ENCODE measurements at places on chromosomes 13 and 19.

DNA sequence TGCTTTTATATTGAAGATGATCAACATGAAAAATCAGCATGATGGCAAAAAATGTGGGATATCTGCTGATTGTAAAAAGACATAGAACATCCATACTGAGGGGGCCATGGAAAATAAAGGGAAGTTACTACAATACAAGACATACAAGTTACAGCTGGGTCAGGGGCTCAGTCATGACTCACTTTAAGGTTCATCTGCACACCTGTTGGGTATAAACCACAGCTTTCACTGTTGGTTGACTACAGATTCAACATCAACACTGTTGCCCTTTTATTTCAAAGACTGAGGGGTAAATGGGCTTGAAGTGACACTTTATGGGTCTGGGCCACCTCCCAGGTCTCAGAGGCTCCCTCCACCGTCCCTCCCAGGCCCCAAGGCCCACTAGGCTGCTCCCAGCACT, 98.1 kb upstream of the IRS2 start:
- no peak for DNase-seq

DNA sequence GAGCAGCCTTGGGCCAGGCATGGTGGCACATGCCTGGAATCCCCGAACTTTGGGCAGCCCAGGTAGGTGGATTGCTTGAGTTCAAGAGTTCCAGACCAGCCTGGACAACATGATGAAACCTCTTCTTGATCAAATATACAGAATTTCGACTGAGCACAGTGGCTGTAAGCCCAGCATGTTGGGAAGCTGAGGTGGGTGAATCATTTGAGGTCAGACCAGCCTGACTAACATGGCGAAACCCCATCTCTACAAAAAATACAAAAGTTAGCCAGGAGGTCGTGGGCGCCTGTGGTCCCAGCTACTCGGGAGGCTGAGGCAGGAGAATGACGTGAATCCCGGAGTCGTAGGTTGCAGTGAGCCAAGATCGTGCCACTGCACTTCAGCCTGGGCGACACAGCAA, 8.0 kb upstream of the NLRP7 start:
- DNase-seq: no peak

DNA sequence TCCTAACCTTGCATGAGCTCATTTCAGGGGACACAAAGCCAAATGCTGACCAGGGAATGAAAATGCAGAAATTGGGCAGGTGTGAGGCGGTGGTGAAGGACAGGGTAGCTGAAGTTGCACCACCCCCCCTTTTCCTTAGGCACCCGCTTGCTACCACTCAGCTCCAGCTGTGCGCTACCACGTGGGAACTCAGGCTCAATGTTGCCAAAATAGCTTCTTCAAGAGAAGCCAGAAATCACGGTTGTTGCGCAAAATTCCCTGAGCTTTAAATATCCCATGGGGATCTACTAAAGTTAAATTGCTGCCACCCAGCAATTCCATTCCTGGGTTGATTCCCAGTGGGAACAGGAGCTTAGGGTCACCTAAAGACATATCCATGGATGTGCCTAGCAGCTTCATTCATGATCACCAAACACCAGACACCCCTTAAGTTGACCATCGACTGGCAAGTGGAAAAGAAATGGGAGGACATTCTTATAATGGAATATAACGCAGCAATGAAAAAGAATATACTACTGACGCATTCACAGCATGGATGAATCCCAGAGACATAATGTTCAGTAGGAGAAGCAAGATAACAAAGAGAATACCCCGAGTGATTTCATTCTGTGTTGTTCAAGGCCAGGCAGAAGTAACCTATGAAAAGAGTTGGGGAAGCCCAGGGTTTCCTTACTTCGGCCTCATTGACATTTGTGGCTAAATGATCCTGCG, 12.8 kb upstream of the ADGRL1 start:
- DNase-seq: no peak

DNA sequence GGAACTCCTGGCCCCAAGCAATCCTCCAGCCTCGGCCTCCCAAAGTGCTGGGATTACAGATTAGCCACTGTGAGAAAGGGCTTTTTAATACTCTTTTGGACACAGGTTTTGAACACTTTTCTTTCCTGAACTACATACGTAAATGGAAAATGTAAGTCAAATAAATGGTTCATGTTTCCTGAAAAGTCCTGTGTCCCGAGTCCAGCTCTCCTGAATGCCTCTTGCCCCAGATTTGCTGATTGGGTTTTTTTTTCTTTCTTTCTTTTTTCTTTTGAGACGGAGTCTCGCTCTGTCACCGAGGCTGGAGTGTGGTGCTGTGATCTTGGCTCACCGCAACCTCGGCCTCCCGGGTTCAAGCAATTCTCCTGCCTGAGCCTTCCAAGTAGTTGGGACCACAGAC, 24.5 kb downstream of the PTPRS start:
- no peak for DNase-seq

DNA sequence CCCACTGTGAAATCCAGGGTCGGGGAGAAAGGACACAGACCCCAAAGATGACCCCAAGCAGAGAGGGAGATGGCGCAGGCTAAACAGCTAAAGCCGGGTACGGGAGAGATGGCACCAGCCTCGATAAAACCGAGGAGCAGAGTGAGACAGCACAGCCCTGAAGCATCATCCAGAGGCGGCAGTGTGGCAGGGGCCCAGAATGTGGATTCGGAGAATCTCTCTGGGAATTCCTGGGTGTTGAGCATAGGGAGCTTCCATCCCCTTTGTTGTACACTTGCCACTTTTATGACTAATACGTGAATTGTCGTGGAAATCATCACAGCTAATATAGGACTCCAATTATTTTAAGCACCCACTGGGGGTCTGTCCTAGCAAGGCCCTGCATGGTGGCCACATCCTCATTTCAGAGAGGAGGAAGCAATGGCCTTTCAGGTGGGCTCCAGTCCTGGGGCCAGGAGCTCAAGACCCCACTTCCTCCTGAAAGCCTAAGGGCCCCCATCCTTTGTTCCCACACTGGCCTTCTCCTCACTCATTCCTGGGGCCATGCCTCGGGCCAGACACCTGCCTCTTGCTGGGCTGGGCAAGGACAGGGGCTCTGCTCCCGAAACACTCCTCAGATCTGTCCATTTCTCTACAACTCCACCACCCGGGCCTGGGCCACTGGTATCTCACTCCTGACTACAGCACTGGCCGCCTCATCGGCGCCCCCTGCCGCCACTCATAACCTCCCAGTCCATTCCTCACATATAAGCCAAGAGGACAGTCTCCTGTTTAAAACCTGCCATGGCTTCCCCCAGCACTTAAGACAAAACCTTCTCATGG, 29.3 kb upstream of the ATP1A3 start:
- DNase-seq: peak; percentile 78

- DNase-seq: no peak
Measured at GRCh38 chr13:66845393-66845792, 384.7 kb downstream of the PCDH9 start.

DNA sequence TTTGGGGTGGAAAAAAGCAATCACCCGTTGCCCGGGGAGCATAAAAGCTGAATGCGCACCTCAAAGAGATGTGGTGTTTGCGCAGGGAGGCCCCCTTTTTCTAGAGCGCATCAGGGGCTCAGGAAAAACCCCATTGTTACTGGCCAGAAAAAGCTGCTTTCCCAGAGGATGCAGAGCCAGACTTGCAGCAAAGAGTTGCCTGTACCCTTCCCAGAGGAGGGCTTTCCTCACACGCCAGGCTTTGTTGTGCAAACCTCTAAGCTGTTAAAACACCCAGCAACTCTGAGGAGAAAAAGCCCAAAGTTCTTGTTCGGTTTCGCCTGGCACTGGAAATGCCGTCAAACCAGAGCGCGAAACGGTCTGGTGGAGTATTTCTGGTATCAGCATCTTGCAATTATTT, 29.3 kb downstream of the GSX1 start:
- DNase-seq: peak; percentile 86

DNA sequence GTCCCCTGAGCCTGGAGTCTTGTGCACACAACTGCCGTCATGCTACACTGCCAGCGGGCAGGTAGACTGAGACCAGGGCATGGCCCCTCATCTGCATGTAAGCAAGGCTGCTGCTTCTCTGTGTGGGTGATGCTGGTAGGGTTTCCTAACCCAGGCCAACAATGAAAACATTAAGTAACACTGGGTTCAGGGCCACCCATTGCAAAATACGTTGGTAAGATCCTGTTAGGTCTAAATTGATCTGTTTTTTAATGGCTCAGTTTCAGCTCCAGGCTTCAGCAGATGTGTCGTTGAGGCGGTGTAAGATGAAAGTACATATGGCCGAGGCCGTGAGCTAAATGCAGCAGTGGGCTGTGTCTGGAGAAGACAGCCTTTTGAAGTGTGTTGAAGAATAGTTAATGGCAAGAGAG, 383.4 kb downstream of the IRS2 start:
- no peak for DNase-seq

DNA sequence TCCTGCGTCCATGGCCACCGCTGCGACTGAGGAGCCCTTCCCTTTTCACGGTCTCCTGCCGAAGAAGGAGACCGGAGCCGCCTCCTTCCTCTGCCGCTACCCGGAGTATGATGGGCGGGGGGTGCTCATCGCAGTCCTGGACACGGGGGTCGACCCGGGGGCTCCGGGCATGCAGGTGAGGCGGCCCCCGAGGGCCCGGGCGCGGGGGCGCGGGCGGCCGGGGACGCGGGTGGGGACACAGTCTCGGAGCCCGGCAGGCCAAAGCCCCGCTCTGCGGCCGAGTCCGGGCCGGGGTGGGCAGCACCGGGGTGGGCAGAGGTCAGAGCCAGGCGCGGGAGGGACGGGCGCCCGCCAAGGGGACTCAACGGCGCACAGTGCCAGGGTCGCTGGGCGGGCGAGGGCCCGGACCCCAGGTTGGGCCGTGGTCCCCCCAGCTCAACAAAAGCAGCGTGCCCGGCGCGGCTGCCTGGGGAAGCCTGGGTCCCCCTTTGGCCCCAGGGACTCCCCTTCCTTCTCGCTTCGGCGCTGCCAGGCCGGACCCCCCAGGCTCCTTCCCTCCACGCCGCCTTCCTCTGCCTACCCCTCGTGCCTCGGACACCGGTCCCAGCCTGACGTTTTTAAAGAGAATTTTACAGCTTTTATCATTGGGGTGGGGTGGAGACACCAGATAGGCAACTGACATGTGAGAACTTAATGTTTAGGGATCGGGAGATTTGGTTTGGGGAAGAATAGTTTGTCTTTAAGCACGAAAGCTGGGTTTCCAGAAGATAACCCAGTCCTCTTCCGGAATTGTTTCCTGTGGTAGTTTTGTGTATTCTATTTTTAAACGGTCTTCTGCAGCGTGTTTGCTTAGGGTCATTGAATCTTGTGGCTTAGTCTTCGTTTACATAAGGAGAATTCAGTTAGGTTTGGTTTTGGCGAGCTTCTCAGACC, 509 bp downstream of the TPP2 start:
- DNase-seq: peak; percentile 31

- peak; percentile 1 for DNase-seq
Measured at GRCh38 chr13:32530841-32531253, 7.7 kb downstream of the N4BP2L2 start.

- DNase-seq: no peak
Measured at GRCh38 chr13:113138792-113139551, 16.4 kb downstream of the F10 start.

GRCh38 chr13:37457612-37458011, 141.0 kb downstream of the POSTN start:
- DNase-seq: no peak

GRCh38 chr19:39987167-39987566, 9.7 kb upstream of the ZNF546 start:
- no peak for DNase-seq

DNA sequence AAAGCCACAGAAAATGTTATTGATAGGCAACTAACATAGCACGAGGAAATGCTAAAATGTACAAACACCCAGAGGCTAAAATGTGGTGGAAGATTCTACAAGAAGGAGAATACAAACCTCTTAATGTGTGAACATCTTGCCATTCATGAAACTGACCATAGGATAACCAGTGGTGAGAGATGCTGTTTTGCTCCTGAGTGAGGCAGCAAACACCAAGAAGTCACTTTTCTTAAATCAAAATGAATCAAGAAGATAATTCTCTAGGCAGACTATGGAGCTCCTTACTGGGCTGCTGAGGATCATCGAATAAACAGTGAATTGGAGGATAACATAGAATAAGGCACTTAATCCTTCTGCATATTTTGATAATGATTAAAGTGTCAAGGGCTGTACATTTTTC, 375.4 kb upstream of the SLITRK6 start:
- DNase-seq: peak; percentile 13

GRCh38 chr13:78370231-78370630, 233.1 kb downstream of the POU4F1 start:
- DNase-seq: no peak

- DNase-seq: no peak
Measured at GRCh38 chr13:24557081-24557480, 44.5 kb upstream of the PARP4 start.

DNA sequence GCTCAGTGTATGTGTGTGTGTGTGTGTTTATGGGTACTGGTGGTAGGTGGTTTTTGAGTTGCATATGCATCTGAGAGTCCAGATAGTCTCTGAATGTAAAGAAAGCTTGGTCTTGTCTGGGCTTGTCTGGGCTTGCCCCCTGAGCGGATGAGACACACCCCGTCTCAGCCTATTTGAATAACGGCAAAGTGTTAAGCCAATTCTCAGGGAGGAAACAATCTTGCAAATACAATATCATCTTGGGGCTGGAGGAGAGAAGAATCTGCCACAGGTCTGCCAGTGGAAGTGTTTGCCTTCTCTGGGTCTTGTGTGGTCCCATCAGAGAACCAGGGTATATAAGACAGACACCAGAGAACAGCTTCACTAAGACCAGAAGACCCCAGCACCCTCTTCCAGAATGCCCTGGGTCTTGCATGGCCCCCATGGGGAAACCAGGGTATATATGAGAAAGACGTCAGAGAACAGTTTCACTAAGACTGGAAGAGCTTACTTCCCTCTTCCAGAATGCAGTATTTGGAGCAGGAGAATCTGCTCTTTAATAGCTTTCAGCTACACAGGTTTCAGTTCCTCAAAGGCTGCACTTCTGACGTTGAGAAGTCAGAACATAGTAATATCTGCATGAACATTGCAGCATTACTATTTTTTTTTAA, 13.3 kb downstream of the CD70 start:
- DNase-seq: no peak

GRCh38 chr19:54480051-54480450, 7.0 kb upstream of the CDC42EP5 start:
- no peak for DNase-seq

- DNase-seq: peak; percentile 93
Measured at GRCh38 chr19:17292301-17293074, 10.7 kb downstream of the ABHD8 start.

GRCh38 chr19:20453425-20453935, 112.1 kb downstream of the ZNF737 start:
- DNase-seq: no peak

- no peak for DNase-seq
Measured at GRCh38 chr13:80428349-80429096, 87.6 kb upstream of the SPRY2 start.

- no peak for DNase-seq
Measured at GRCh38 chr19:738509-739128, 12.3 kb upstream of the MISP start.

GRCh38 chr13:90534617-90535370, 812.7 kb upstream of the MIR17HG start:
- DNase-seq: no peak
